ENCODE measurements at places on chromosomes 6 and 20.

GRCh38 chr6:71420095-71420692 lies 131.6 kb downstream of the OGFRL1 start:
- H3K36me3 ChIP-seq = no peaks in the 10 kb centered on the region
- H3K4me1 ChIP-seq = no peaks in the 10 kb centered on the region
- H3K27me3 ChIP-seq = no peaks in the 10 kb centered on the region
- H3K27ac ChIP-seq = peak overlapping the region; percentile 69
- peak overlapping the region; percentile 56 for H3K4me3 ChIP-seq
- peak; percentile 50 for DNase-seq

DNA sequence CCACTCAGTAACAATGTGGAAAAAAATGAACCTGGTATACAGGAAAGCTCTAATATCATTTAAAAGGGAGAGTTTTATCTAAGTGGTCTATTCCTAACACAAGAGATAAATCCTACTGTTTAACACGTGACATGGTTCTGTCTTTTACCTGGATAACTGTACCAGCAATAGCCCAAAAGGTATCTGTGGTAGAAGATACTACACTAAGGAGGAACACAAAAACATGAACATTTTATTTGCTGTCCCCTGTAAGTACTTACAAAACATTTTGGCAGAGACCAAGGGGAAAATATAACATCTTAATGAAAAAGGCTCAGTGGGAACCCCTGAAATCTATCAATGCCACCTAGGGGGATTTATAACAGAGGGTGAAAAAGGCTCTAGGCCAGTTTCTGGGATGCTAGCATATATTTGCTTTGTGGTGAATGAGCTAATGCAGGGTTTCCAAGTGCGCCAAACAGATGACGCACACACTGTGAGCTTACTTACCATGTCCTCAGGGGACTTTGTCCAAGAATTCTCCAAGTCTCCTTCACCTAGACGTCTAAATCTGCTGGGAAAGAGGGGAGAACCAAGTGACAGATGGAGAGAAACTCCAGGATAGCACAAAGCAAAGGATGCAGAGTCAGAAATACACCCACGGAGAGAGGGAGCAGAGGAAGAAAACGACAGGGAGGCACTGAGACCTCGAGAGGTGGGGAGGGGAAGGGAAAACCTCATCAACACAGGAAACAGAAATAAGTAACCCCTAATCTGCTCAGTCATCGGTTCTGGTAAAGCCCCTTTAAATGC lies 147.9 kb upstream of the PRND start:
- no peaks in the 10 kb centered on the region for H3K4me1 ChIP-seq
- no peaks in the 10 kb centered on the region for H3K36me3 ChIP-seq
- H3K4me3 ChIP-seq = no peak overlapping the region
- H3K27me3 ChIP-seq = no peaks in the 10 kb centered on the region
- no peak for DNase-seq

GRCh38 chr6:63793465-63794137 lies 158.0 kb downstream of the PHF3 start:
- H3K4me1 ChIP-seq = no peaks in the 10 kb centered on the region
- no peak overlapping the region for H3K27ac ChIP-seq
- no peaks in the 10 kb centered on the region for H3K27me3 ChIP-seq

- H3K36me3 ChIP-seq = no peaks in the 10 kb centered on the region
- no peak overlapping the region for H3K4me3 ChIP-seq
- H3K27ac ChIP-seq = no peak overlapping the region
- no peaks in the 10 kb centered on the region for H3K4me1 ChIP-seq
- no peak for DNase-seq
Measured at GRCh38 chr20:6473197-6473596, 294.3 kb upstream of the BMP2 start.

- H3K4me1 ChIP-seq = no peaks in the 10 kb centered on the region
- H3K27ac ChIP-seq = no peak overlapping the region
- no peak for DNase-seq
- H3K27me3 ChIP-seq = no peaks in the 10 kb centered on the region
- H3K36me3 ChIP-seq = no peaks in the 10 kb centered on the region
- no peak overlapping the region for H3K4me3 ChIP-seq
Measured at GRCh38 chr20:46602429-46602828, 48.8 kb downstream of the SLC13A3 start.

DNA sequence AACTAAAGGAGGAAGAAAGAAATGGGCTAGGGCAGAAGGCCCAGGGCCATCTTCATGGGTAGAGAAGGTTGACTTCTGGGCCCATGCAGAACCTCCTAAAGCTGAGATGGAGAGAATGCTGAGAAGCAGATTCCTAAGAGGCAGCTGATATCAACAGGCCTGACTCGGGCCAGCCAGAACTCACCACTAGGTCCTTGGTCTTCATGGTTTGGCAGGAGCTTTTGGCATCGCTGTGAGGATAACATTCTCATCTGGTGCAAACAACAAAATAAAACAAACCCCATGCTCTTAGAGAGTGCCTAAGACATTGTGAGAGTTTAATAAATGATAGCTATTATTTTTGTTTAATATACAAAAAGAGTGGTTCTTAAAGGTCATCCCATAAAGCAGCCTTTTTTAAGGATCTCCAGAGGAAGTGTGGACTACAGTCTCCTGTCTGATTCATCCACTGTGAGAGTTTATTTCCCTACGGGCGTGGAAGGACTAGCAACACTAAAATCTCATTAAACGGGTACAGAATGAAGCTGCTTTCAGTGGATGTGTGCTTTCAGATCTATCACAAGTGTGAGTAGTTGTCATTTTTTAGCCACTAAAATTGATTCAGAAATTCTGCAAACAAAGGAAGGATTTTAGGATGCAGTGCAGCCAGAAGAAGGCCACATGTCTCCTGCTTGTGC lies 160.0 kb downstream of the PLCB4 start:
- no peak overlapping the region for H3K4me3 ChIP-seq
- no peaks in the 10 kb centered on the region for H3K27me3 ChIP-seq
- peaks cover 11% of the 10 kb centered on the region for H3K4me1 ChIP-seq
- H3K27ac ChIP-seq = no peak overlapping the region
- no peaks in the 10 kb centered on the region for H3K36me3 ChIP-seq

GRCh38 chr6:109793792-109794191 lies 102.7 kb downstream of the FIG4 start:
- H3K27me3 ChIP-seq = no peaks in the 10 kb centered on the region
- no peaks in the 10 kb centered on the region for H3K36me3 ChIP-seq
- no peak overlapping the region for H3K4me3 ChIP-seq
- H3K4me1 ChIP-seq = peaks cover 1% of the 10 kb centered on the region

GRCh38 chr6:156953479-156954146 lies 176.4 kb downstream of the ARID1B start:
- H3K36me3 ChIP-seq = no peaks in the 10 kb centered on the region
- DNase-seq = no peak
- no peak overlapping the region for H3K4me3 ChIP-seq
- no peak overlapping the region for H3K27ac ChIP-seq
- peaks cover 18% of the 10 kb centered on the region for H3K4me1 ChIP-seq
- H3K27me3 ChIP-seq = no peaks in the 10 kb centered on the region

DNA sequence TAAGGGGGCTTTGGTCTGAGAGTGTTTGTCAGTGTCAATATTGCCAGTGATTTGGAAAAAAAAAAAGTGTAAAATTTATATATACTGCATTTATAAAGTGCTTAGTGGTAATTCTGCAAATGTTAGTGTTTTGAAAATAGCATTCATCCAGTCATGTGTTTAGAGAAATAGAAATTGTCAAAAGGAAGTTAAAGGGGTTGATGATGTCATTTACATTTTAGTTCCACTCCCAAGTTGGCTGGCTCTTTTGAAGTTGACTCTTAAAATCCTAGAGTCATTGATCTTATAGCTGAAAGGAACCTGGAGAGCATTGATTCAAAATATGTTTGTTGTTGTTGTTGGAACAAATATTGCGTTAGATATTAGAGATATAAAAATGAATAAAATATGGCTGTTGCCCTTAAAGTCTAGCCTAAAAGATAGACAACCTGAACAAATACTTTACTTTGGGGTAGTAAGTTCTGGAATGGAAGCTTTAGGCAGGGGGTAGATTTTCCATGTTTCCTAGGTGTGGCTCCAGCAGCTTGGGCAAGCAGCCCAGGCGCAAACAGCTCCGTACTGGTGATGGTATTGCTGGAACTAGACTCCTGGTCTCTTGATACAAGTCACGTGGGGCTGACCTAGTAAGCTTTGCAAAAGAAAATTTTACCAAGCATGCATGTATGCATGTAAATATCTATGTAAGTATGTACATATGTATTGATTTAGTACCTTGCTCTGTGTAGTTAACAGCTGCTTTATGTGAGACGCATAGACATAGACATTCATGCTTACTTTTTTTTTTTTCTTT lies 46.3 kb downstream of the HIVEP1 start:
- no peaks in the 10 kb centered on the region for H3K27me3 ChIP-seq
- H3K36me3 ChIP-seq = no peaks in the 10 kb centered on the region
- H3K4me1 ChIP-seq = peaks cover 6% of the 10 kb centered on the region
- no peak overlapping the region for H3K27ac ChIP-seq
- no peak for DNase-seq

DNA sequence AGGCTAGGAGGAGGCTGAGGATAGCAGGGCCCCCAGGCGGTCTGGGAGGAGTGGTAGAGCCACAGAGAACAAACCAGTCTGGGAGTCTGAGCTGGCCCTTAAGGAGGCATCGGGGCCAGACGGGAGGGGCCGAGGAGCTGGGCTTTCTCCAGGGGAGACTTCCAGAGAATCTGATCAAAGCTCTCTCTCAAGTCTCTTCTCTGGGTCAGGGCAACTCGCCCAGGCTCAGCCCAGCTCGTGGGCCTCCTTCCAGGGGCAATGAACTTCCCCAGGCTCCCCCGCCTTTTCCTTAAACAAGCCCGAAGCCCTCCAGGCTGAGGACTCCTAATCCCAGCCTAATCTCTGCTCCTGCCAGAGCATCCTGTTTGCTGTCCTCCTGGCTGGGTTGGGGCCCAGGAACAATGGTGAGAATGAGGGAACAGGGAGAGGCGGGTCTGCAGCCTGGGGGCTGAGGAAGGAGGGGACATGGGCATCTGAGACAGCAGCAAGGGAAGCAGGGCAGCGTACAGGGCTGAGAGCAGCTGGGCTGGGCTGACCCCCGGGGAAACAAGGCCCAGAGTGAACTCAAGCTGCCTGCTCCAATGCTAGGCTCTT lies 173.6 kb downstream of the ANKRD60 start:
- H3K36me3 ChIP-seq = no peaks in the 10 kb centered on the region
- no peak overlapping the region for H3K27ac ChIP-seq
- H3K4me3 ChIP-seq = no peak overlapping the region
- peak; percentile 88 for DNase-seq
- peaks cover 9% of the 10 kb centered on the region for H3K4me1 ChIP-seq
- no peaks in the 10 kb centered on the region for H3K27me3 ChIP-seq

GRCh38 chr6:24539416-24539815 lies 44.6 kb downstream of the ALDH5A1 start:
- no peak overlapping the region for H3K4me3 ChIP-seq
- no peaks in the 10 kb centered on the region for H3K27me3 ChIP-seq
- no peaks in the 10 kb centered on the region for H3K4me1 ChIP-seq

DNA sequence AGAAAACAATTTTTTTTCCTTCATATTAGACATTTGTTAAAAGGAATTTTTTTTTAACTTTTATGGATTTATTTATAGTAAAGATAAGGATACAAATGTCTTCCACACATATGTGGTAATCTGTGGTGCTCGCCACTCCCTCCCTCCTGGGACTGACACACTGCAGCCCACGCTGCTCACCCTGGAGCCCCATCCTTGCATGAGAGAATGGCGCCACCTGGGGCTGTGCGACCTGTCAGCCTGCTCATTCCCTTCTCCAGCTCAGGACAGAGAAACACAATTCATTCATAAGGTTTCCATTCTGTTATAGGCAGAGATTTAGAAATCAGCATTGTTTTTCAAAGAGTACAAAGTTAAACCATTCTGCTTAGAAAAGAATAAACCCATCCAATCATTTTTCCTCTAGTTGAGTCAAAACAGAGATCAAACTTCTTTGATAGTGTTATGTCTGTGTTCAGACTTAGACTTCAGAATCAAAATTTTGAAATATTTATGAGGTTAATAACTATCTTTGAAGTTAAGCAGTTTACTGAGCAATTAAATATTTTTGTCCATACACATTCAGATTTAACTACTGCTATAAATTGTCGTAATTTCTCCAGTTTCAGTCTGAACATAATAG lies 42.8 kb upstream of the DYNLRB1 start:
- peaks cover 2% of the 10 kb centered on the region for H3K4me1 ChIP-seq
- H3K36me3 ChIP-seq = no peaks in the 10 kb centered on the region
- no peaks in the 10 kb centered on the region for H3K27me3 ChIP-seq
- DNase-seq = no peak

DNA sequence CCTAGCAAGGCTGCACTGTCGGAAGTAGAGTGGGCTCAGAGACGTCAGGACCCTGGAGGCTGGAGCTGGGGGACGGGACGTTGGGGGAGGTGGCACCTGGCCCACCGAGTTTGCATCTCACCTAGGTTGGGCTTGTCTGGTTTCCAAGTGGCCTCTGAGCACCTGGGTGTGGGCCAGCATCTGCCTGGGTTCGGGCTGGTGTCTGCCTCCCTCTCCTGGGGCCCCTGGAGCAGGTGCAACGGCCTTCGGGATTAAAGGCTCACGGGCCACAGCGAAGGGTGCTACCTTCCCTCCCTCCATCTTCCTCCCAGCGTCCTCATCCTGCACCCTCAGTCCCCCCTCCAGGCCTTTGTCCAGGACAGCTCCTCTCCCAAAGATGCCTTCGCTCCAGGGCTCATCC lies 6.0 kb downstream of the HRH3 start:
- no peaks in the 10 kb centered on the region for H3K27me3 ChIP-seq
- no peaks in the 10 kb centered on the region for H3K4me1 ChIP-seq
- no peak for DNase-seq

DNA sequence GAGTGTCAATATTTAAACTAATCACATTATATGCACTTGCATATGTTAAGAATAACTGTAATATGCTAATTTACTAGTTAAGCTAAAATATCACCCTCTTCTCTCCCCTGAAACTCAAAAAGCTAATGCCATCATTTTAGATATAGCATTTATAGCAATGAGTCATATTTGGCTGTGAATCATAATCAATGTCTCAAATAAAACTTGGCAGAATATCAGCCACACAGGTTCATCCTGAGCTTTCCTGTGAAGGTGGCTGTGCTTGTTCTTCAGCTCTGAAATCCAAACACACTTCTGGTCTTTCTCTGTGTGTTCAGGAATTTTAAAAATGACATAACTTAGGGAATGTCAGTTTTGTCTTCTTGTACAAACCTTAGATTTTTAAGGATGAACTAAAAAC lies 12.8 kb upstream of the PNRC1 start:
- no peaks in the 10 kb centered on the region for H3K36me3 ChIP-seq
- H3K27ac ChIP-seq = no peak overlapping the region
- H3K4me1 ChIP-seq = no peaks in the 10 kb centered on the region
- no peak for DNase-seq
- H3K27me3 ChIP-seq = no peaks in the 10 kb centered on the region

DNA sequence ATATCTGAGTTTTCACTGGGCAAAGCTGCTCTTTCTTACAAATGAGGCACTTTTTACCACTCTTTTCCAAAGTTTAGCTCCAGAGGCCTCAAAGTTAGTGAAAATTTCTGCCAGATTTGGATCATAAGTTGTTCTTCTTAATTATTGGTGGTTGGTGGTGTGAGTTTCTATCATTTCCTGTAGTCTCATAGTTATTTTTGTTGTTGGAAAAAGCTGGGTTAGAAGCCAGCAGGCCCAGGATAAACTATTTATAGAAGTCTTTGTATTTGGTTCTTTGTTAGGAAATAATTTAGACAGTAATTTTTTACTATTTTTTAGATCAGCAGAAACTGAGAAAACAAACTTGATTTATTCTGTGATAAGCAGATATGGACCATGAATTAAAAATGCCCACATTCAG lies 10.6 kb downstream of the PFDN4 start:
- H3K4me1 ChIP-seq = peaks cover 1% of the 10 kb centered on the region
- H3K36me3 ChIP-seq = no peaks in the 10 kb centered on the region
- no peak for DNase-seq
- no peak overlapping the region for H3K4me3 ChIP-seq
- no peak overlapping the region for H3K27ac ChIP-seq

All from ovary (tissue), 10 donors.